ENCODE measurements at places on chromosomes 2 and 18.

DNA sequence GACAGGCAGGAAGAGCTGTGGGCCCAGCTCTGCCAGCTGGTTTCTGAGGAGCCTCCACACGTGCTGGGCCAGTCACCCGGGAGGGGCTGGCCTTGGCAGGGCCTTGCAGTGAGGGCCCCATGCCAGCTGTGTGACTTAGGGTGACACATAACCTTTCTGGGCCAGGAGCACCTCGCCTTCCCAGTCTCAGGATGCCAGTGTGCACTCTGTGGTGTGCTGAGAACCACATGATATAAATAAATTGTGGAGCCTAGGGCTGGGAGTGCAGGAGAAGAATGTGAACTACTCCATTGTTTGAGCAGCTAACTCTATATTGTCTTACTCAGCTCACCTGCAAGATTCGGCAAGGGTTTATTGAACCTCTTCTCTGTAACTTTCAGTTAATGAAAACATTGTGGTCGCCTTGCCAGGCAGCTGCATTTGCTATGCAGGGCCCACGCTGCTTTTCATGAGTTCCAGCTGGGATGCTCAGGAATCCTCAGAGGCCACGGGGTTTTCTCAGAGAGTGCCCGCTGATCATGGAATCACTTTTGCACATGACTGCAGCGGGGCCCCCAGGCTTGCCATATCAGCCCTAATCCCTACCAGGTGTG, 222.3 kb downstream of the SH3RF3 start:
- no peak for DNase-seq

GRCh38 chr2:158936978-158937377, 31.5 kb upstream of the TANC1 start:
- DNase-seq = no peak

DNA sequence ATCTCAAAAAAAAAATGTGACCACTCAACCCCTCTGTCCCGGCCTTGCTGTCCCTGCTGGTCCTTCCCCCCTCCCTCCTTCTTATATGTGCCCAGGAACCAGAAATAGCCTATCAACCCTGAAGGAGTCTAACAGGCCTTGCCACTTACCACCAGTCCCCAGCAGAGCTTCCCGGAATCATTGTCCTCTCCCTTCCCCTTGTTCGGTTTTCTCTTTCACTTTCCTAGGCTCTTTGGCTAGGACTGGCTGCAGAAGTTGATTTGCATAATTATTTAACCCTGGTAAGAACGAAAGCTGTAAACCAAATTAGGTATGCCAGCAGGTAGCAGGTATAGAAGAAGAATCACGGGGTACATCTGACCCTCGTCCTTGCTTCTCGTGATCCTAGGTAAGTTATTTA, 72.6 kb upstream of the ZNF532 start:
- peak; percentile 13 for DNase-seq

- DNase-seq = no peak
Measured at GRCh38 chr2:9705196-9705595, 74.4 kb upstream of the YWHAQ start.

DNA sequence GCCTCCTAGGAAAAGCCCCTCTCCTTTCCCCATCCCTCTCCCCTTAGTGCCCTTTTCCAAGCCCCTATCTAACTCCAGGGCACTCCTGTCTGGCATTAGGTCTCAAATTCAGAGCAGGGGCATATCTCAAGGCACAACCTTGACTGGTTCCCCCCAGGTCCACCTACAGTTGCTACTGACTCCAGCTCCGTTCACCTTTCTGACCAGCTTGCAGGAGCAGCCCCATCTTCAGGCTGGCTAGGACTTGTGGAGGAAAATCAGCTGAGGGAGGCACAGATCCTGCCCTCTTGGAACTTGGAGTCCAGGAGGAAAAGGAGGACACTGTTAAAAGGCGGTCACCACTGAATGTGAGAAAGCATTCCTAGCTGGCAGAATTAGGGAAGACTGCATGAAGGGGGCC, 152.4 kb downstream of the ZFP36L2 start:
- no peak for DNase-seq

DNA sequence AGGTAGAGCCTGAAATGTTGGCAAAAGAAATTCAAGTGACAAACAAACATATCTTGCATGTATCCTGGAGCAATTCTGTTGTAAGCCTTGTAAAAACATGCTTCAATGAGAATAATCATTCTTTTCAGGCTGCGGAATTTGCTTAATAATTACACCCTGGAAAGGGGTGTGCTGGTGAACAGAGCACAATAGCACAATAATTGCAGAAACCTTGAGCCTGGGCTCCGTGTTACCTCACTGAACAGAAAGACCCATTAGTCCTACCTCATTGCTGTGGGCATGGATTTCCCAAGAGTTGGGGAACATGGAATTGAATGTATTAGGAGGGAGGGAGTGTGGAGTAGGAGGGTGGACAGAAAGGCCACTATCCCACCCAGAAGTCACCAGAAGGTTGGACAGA, 168.0 kb upstream of the ALKAL2 start:
- no peak for DNase-seq

- DNase-seq = no peak
Measured at GRCh38 chr2:62140426-62141141, 55.3 kb upstream of the B3GNT2 start.

GRCh38 chr18:59570101-59570775, 127.0 kb downstream of the CCBE1 start:
- no peak for DNase-seq

- no peak for DNase-seq
Measured at GRCh38 chr18:25244170-25244569, 107.8 kb downstream of the ZNF521 start.

GRCh38 chr2:109375656-109376055, 238.1 kb downstream of the SEPTIN10 start:
- DNase-seq = no peak

DNA sequence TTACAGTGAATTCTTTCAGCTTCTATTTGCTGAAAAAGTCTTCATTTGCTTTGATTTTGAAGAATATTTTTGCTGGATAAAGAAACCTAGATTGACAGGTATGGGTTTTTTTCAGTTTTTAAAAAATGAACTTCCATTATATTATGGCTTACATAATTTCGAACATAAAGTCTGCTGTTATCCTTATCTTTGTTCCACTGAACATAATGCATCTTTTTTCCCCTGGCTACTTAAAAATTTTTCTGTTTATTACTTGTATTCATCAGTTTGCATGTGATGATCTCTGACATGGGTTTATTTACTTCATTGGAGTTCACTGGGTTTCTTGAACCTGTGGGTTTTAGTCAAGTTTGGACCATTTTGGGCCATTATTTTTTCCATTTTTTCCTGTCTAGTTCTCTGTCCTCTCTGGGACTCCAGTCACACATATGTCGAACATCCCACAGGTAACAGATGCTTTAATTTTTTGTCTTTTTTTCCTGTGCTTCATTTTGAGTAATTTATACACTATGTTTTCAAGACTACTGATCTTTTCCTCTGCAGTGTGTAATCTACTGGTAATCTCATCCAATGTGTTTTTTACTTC, 33.1 kb downstream of the SEC11C start:
- DNase-seq = no peak

- peak; percentile 56 for DNase-seq
Measured at GRCh38 chr18:44537526-44537925, 143.2 kb upstream of the SETBP1 start.

GRCh38 chr2:175442441-175442840, 260.9 kb upstream of the ATP5MC3 start:
- no peak for DNase-seq

GRCh38 chr2:204344119-204344518, 201.2 kb upstream of the PARD3B start:
- no peak for DNase-seq

DNA sequence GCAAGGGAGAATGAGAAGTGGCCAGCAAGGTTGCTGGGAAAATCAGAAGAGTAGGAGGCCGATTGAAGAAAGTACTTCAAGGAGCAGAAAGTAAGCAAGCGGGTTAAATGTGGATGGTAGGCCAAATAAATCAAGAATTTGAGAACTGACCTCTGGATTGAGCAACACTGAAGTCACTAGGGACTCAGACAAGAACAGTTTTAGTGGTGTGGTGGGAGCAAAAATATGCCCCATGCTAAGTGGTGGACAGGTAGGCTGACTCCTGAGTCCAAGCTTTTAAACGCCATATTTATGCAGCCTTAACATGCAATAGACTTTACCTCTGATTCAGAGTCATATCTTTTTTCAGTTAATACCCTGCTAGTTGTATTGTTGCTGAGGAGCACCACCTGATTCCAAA, 4.5 kb downstream of the TRABD2A start:
- no peak for DNase-seq

DNA sequence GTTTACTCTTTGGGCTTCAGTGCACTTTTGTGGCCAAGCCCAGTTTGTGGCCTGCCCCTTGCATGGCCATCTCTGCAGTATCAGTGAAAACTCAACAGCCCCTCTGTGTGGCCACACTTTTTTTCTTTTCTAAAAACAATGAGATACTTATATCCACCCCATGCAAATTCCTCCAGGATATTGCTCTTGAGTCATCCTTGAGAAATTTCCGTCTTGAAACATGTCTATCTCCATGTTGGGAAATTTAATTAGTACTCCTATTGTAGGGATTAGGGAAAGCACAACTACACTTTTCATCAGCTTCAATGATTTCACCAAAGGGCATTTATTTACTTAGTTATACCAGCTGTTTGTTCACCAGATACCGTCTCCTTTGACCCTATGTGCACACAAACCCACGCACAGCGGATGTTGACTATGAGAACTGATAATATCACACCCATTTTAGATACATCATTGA, 993.1 kb downstream of the TSN start:
- peak; percentile 30 for DNase-seq

DNA sequence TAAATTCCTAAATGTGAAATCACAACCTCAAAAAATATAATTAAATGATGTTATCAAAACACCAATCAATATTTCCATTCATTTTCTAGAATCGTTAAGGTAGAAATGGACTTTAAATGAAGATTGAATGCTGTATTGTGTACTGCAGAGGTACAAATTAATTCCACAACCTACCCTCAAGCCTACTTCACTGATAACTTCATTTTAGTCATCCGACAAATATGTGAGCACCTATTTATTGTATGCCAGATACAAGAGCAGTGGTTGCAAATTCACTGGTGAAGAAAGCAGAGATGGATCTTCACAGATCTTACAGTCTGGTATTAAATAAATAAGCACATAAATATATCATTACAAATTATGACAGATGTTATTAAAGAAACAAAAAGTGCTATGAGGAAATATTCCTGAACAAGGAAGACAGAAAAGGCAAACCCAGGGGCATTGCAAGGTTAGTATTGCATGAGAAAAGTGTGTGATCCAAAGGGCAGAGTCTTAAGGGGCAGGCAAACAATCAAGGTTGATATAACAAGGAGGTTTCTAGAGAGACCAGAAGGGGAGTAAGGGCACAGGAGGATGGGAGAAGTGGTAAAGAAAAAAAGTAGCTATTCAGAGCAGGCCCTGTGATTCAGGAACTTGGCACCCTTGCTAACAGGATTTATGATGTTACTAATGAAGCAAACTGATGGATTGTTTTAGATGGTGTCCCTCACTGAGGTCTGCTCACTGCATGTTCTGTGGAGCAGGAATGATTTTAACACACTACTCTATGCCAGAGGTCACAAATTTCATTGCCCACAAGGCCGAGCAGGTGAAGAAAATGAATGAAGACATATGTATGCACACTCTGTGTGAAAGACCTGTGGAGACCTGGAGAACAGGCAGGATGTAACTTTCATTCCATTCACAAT, 128.0 kb upstream of the CCDC150 start:
- DNase-seq = no peak

- DNase-seq = no peak
Measured at GRCh38 chr18:79507546-79508480, 112.1 kb downstream of the NFATC1 start.

DNA sequence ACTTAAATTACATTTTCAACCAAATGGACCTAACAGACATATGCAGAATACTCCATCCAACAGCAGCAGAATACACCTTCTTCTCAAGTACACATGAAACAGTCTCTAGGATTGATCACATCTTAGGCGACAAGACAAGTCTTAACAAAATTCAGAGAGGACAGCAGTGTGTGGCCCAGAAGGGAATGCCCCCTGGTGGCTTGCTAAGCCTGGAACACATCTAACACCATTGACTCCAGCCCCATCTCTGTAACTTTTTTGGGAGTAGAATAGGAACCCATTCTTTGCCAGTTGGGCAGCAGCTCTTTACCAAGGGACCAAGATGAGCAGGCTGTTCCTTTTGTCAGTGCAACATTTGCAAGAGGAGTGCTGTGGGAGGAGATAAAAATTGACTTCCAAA, 249.9 kb downstream of the PLCL1 start:
- peak; percentile 20 for DNase-seq

GRCh38 chr18:39464006-39464405, 1898.4 kb upstream of the CELF4 start:
- no peak for DNase-seq

DNA sequence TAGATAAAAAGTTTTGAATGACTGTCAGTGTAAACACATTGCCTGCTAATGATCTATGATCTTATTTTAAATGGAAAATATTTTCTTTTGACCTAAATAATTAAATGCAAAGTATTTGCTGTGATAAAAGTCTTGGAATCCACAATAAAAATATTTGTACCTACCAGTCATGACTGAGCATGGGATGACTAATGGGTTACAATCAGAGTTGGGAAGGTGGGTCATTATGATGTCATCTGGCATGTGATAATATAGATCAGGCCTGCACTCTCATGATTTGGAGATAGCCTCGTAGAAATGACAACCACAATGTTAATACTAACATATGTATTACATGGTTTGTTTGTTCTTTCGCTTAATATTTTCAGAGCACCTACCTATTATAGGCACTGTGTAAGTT, 848.8 kb upstream of the KLHL29 start:
- no peak for DNase-seq

DNA sequence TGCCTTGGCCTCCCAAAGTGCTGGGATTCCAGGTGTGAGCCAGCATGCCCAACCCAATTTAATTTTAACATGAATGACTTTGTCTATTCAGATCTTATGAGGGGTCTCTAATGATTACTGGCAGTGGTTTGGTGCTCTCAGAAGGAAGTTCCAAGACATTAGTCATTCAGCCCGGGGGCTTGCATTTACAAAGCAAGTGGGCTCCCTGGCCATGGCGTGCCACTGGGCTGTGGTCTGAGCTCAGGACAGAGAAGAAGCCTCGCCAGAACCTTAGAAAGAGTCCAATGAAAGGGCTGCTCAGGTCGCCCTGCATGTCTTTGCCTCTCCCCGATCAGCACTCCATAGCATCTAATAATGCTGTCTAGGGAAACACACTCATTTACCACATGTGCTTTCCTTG, 182.6 kb upstream of the CHAC2 start:
- no peak for DNase-seq

- peak; percentile 26 for DNase-seq
Measured at GRCh38 chr2:182186132-182186735, 200.6 kb downstream of the PPP1R1C start.

DNA sequence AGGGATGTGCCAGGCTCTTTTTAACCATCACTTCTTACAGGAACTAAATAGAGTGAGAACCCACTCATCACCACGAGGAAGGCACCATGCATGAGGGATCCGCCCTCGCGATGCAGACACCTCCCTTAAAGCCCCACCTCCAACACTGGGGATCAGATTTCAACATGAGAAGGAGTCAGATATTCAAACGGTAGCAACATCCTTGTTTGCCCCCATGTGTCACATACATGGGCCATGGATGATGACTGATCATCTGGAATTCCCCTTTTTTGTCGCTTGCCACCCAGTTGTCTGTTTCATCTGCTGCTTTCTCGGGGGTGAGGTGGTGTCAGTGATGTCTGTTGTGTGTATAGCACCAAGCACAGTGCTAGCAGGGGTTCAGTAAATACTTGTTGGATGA, 57.9 kb downstream of the NCK2 start:
- DNase-seq = no peak

All from Calu3 (cell line).